Stimulated activated CD8-positive, alpha-beta memory T cell treated with anti-CD3 and anti-CD28 coated beads, Interleukin-7, amount 100 ng/mL, for 1 hour (primary cell): ENCODE measurements at places on chromosomes 2 and 18.

- DNase-seq, result no peak
Observed at GRCh38 chr2:107361751-107362381, 464.8 kb upstream of the RGPD4 start.

GRCh38 chr2:42523341-42523740 is 29.6 kb upstream of the KCNG3 start:
- no peak for DNase-seq

GRCh38 chr2:1348789-1349188 is 64.5 kb upstream of the TPO start:
- no peak for DNase-seq

DNA sequence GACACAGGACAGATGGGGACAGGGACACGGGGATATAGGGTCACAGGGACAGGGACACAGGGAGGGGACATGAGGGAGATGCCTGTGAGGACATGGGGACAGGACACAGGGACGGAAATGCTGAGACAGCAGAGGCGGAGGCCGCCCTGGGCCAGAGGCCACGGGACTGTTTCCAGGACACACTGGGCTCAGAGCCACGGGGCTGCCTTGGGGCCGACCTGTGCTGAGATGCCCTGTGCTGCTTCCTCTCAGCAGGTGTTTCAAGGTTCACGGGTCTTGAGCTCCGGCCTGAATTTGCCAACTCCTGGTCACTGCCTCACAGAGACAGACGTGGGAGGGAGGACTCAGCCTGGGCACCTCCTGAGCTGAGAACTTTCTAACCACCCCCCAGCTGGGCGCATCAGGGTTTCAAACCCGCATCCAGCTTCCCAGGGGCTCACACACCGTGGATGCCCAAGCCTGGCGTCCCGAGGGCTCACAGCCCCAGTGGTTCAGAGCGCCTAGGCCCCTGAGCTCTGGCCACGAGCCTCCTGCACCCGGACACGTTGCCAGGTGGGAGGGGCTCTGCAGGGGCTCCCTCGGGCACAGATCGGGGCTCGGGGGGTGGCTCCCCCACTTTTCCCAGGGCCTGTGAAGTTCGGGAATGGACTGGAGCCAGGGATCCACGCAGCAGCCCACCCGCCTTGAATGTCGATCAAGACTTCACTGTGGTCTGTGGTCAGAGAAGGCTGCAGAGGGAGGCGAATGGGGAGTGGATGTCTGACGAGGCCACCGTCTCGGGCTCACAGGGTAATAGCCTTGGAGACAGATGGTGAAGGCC is 64.1 kb downstream of the SLC66A2 start:
- no peak for DNase-seq

DNA sequence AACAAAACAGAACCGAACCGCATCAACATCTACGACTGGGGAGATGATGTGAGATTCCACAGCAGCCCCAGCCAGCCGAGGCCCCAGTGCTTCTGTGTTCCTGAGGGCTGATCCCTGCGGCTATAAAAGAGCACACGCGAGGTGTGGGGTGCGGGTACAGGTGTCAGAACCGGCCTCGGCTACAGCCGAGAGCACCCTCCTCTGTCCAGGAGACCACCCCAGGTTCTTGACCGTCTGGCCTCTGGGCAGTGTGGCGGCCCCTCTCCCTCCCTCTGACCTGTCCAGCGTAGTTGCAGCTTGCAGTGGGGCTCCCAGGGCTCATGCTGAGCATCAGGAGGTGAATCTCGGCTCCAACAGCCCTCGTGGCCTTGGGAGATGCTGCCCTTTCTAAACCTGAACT is 23.7 kb downstream of the RTP5 start:
- no peak for DNase-seq

DNA sequence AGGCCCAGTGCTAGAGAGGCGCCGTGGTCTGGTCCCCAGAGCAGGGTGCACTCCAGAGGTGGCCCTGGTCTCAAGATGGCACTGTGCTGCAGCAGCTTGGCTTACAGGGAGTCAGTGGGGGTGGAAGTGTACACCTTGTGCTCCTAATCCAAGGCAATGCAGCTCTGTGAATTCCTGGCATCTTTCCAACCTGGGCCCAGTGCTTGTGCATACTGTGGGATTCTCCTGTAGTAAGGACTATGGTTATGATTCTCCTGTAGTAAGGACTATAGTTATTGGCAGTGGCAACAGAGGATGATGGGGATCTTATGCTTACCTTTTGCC is 616.7 kb upstream of the REG3G start:
- DNase-seq, result no peak

DNA sequence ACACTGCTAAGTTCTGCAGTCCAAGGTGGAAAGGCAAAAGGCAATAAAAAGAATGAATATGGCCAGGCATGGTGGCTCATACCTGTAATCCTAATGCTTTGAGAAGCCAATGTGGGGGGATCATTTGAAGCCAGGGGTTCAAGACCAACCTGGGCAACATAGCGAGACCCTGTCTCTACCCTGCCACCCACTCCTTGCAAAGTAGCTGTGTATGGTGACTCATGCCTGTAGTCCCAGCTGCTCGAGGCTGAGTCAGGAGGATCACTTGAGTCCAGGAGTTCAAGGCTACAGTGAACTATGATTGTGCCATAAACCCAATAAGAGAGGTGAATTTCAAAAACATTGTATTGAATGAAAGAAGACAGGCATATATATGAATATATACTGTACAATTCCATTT is 2.4 kb downstream of the MYL12B start:
- DNase-seq, result no peak

DNA sequence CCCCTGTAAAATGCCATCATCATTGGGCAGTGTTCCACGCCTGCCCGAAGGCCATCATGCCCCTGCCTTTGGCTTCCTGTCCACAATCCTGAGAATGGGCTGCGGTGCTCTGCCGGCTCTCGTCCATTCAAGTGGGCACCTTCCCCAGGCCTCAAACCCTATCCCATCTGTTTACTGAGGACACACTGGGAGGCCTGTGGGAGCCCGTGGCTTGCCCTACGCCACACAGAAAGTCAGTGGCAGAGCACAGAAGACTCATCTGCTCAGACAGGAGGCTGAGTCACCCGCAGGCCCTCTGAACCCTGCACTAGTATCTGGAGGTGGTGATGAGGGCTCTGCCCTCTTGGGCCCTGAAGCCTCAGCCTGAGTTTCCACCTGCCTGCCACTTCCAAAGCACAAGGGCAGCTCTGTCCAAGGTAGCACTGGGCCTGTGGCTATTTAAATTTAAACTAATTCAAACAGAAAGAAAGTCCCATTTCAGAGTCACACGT is 19.1 kb upstream of the ANKRD53 start:
- no peak for DNase-seq

DNA sequence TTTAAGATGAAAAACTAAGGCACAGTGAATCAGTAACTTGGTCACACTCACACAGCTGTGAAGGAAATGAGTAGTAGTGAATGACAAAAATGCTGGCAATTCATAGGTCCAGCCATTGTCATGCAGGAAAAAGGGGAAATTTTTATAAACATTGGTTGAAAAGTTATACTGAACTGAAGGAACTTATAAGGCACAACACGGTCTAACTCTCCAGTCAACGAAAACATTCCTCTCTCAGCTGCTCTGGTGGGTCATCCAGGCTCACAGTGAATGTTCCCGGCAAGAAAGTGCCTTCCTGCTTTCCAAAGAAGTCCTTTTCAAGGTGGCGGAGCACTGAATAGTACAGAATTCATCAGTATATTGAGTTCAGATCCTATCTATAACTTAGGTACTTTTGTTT is 476.1 kb downstream of the DCC start:
- no peak for DNase-seq

DNA sequence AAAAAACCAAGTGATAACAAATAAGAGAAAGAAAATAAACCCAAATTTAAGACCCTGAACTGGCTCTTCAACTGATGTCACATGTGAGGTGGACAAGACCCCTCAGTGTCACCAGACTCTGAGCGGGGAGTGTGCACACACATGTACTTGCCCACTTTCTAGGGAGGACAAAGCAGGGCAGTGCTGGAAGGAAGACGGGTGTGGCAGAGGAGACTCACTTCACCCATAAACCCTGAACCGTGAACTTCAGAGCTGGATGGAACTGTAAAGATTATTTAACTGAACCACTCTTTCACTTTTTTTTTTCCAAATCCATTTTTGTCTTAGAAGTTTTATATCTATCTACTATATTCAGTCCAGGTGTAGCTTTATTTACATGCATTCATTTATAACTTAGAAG is 12.3 kb downstream of the PLA2R1 start:
- no peak for DNase-seq

DNA sequence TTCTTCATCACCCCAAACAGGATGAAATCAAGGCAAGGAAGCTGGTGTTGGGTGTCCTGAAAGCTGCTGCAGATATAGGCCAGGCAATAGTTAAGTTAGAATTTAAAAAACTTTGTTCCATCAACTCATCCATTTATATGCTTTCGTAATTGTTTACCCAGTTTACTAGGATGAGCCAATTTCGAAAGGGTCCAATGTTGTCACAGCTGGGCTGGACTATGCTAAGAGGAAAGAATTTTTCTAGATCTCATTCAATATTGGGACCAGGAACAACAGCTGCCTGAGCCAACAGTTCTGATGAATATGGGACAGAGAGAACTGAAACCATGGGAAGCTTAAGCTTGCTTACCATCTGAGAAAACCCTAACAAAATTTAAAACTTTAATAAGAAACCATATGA is 21.6 kb upstream of the SP3 start:
- no peak for DNase-seq

- DNase-seq, result no peak
Observed at GRCh38 chr2:68423966-68424650, 43.0 kb downstream of the FBXO48 start.

DNA sequence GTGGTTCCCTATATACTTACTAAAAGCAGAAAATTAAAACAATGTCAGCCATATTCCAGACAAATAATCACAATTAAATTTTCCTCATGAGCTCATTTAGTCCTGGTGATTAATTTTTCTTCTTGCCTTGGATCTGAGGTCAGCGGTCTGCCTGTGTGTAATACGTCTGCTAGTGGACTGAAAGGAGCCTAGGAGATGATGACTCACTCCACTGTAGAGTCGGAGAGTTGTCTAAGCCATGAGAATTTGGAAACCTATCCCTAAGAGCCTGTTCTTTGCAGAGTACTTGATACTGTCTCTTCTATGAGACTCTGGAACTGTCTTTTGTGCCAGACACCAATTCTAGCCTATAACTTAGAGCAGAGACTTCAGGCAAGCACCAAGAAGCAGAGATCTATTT is 94.2 kb upstream of the RAB27B start:
- DNase-seq, result no peak

GRCh38 chr2:239095460-239096081 is 247.7 kb downstream of the TWIST2 start:
- DNase-seq, result no peak

- DNase-seq, result no peak
Observed at GRCh38 chr2:144328938-144329337, 191.0 kb downstream of the ZEB2 start.

DNA sequence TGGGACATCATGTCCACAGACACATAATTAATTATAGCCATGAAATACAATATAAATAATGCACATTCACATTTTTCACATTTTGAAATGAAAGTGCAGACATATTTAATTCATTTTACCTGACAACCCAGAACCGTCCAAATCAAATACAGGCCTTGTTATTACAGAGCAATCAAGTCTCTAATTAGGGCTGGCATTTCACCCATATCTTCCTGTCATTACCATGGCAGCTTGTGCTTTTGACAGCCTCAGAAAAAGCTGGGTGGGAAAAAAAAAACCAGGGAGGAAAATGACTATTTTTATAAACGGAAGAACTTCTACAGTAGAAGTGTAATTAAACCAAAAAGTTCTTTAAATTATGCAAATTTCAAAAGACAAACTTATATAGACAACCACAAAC is 436.4 kb downstream of the FBXO15 start:
- no peak for DNase-seq

- no peak for DNase-seq
Observed at GRCh38 chr2:73239776-73240175, 5.7 kb downstream of the CCT7 start.

DNA sequence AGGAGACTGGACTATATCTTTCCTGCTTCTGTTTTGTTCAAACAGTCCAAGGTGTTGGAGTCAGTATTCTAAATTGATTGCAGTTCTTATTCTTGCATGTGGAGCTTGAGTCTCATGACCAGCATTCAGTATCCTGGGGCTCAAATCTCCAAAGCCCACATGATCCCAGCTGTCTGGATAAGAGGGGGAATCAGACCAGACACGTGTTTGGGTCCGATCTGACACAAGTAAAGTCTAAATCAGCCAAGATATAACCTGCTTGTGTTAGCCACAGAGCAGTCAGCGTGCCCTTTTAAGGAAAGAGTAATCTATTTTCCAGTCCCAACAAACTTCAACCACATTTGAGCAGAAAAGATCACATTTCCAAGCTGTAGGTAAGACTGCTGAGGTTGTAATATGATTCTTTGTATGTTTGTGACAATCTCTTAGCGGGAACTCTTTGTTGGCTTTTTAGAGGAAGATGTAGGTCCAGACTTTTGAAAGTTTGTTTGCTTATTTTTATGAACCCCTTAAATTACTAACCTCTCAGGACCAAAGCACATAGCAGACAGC is 334.6 kb downstream of the SLC4A3 start:
- no peak for DNase-seq

DNA sequence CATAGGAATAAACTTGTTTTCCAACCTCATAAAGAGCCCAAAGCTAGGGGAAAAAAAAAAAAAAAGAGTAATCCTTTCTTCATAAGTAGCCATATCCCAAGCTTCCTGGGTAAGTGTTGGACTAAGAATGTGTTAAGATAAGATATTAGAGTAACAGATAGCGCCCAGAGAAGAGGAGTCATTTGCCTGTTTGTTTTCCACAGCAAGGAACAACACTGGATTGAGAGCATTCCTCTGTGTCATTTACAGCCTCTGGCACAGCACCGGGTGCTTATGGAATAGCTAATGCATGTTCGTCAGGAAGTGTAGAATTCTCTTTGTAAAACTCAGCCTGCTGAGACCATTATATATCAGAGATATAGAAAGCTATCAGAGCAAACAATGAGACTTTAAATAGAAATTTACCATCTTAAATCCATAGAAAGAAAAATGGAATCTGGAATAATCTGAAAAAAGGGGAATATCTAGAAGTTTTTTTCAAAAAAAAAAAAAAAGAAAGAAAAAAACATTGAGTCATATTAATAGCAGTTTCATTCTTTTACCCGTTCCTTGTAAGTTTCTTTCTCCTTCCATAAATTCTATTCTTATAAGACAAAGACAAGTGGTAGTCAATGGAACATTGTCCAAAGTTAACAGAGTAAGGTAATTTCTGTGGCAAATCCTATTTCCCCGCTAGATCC is 37.6 kb downstream of the LRP2 start:
- DNase-seq, result no peak

- no peak for DNase-seq
Observed at GRCh38 chr2:38720613-38721241, 30.4 kb downstream of the SRSF7 start.

GRCh38 chr2:99933894-99934650 is 208.3 kb downstream of the AFF3 start:
- no peak for DNase-seq

- no peak for DNase-seq
Observed at GRCh38 chr2:158042666-158043065, 59.0 kb upstream of the UPP2 start.

GRCh38 chr2:48228345-48228684 is 301.6 kb upstream of the STON1 start:
- DNase-seq, result no peak
